Neural cell (in vitro differentiated cells): ENCODE measurements at places on chromosomes 12 and 14. TPM values are rescaled to one million over a fixed set of nuclear protein-coding genes. Genes with fewer than 3 reads are reported as not detected.

GNG2 gene
- 503 and 515 TPM in 2 replicates for polyA plus RNA-seq

CDKL1 gene
- polyA plus RNA-seq = 1.8 and 3.1 TPM in 2 replicates

TSHR gene
- polyA plus RNA-seq = not detected in 2 replicates

BEST3 gene
- 0.88 TPM in 1 of 2 replicates, not detected in the other for polyA plus RNA-seq

VWF gene
- polyA plus RNA-seq = not detected in 2 replicates

RPL10L gene
- not detected in 2 replicates for polyA plus RNA-seq

GARIN6 gene
- not detected in 2 replicates for polyA plus RNA-seq

CLEC9A gene
- polyA plus RNA-seq = not detected in 2 replicates

TOMM20L gene
- not detected in 2 replicates for polyA plus RNA-seq

GPR65 gene
- not detected in 2 replicates for polyA plus RNA-seq

ANO4 gene
- 10.1 and 11.1 TPM in 2 replicates for polyA plus RNA-seq

TAS2R20 gene
- polyA plus RNA-seq = 1.9 and 3.3 TPM in 2 replicates

PPP4R4 gene
- 4.8 and 5.9 TPM in 2 replicates for polyA plus RNA-seq

FAM186B gene
- polyA plus RNA-seq = not detected in 2 replicates

ADAM21 gene
- 0.34 and 0.58 TPM in 2 replicates for polyA plus RNA-seq

TCL1B gene
- polyA plus RNA-seq = not detected in 2 replicates

HOXC12 gene
- not detected in 2 replicates for polyA plus RNA-seq

AHNAK2 gene
- 0.82 and 1.4 TPM in 2 replicates for polyA plus RNA-seq

LRP1-AS gene
- polyA plus RNA-seq = not detected in 2 replicates

KRT6C gene
- not detected in 2 replicates for polyA plus RNA-seq

MYF6 gene
- not detected in 2 replicates for polyA plus RNA-seq

POTEG gene
- not detected in 2 replicates for polyA plus RNA-seq

CMKLR1 gene
- 0.06 TPM in 1 of 2 replicates, not detected in the other for polyA plus RNA-seq

CTSG gene
- not detected in 2 replicates for polyA plus RNA-seq
